ENCODE measurements at places on chromosomes 3 and 15. TPM values are rescaled to one million over a fixed set of nuclear protein-coding genes. Genes with fewer than 3 reads are reported as not detected.

The WDR82 gene
- total RNA-seq: 81.1 TPM

The SPATA12 gene
- not detected for total RNA-seq

GRCh38 chr3:172404237-172404962, 43.9 kb downstream of the GHSR start:
- no peak for ATAC-seq

The PRKAR2A gene
- 44.5 TPM for total RNA-seq

GRCh38 chr3:141811348-141811747, 48.1 kb downstream of the GRK7 start:
- ATAC-seq: no peak

GRCh38 chr15:72491768-72492167, 17.6 kb downstream of the ARIH1 start:
- peak; percentile 94 for ATAC-seq

The MUC4 gene
- 2.4 TPM for total RNA-seq

- peak; percentile 28 for ATAC-seq
These were observed 702 bp upstream of the GPX1 start for GRCh38 chr3:49358884-49359225.

The SMCO1 gene
- total RNA-seq: not detected

DNA sequence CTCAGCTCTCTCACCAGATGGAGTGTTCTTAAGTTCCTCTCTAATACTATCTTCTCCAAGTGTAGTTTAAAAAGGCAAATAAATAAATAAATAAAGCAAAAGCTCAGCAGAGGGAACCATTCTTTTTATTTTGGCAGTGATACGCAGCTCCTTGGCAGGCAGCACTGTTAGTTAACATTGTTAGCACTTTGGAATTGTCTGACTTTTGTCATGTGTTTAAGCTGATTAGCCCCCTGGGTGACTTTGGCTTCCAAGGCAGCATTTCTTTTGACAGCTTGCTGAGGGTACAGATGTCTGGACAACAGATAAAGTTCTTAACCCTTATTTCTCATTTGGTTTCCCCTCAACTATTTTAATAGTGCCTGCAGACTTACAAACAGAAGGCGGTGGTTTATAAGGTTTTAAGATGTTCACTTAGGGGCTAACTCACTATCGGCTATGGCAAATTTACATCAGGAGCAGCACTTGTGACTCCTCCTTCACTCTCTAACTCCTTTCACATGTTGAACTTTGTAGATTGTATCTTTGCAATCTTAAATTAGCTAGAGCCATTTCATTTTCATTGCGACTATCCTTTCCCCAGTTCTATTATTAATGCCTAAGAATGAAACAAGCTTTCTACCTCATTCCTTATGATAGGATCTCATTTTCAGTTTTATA, 213.4 kb downstream of the ZBBX start:
- ATAC-seq: no peak

GRCh38 chr3:116512281-116512680, 67.0 kb upstream of the LSAMP start:
- no peak for ATAC-seq

- ATAC-seq: no peak
These were observed 96.3 kb downstream of the PLXNA1 start for GRCh38 chr3:127079211-127079610.

The DET1 gene
- total RNA-seq: 2.3 TPM

The HCLS1 gene
- total RNA-seq: 255 TPM

- ATAC-seq: no peak
These were observed 10.6 kb upstream of the TM4SF1 start for GRCh38 chr3:149388001-149388440.

The ZDHHC23 gene
- total RNA-seq: 4.1 TPM

GRCh38 chr15:68774120-68774519, 46.6 kb downstream of the ANP32A start:
- ATAC-seq: peak; percentile 11

- ATAC-seq: no peak
These were observed 170.9 kb downstream of the UNC13C start for GRCh38 chr15:54149115-54149531.

- ATAC-seq: no peak
These were observed 13.8 kb upstream of the NMNAT3 start for GRCh38 chr3:139691619-139692018.

DNA sequence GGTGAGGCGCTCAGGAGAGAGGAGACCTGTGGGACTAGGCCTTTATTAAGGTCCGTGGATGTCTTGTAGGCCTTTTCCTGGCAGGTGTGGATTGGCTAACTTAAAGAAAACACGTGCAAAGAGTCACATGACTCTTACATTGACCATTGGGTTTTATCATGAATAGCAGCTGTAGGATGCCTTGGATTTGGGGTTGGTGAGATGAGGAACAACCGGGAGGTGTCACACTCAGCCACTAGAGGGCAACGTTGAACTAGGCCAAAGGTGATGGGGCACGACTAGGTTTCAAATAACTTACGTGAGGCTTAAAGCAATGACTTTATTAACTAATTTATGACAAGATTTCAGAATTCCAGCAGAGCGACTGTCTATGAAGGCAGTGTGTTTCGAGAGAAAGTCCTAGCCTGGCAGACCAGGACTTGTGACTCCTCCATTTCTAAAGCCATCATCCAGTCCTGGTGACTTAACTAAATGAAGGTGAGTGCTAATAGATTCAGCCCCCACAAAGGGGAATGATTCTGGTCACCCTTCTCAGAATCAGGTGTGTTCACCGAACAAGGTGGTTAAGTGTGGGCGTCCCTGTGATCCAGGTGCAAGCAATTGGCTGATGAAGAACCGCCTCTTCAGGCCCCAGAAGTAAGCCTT, 345.6 kb downstream of the MCTP2 start:
- peak; percentile 48 for ATAC-seq

- ATAC-seq: no peak
These were observed 103.7 kb downstream of the RPLP1 start for GRCh38 chr15:69556344-69556743.

- no peak for ATAC-seq
These were observed 12.9 kb downstream of the FBN1 start for GRCh38 chr15:48632651-48633050.

GRCh38 chr3:120855665-120856437, 52.2 kb upstream of the STXBP5L start:
- no peak for ATAC-seq

- peak; percentile 43 for ATAC-seq
These were observed 121.1 kb downstream of the OXSM start for GRCh38 chr3:25910997-25911396.

The VIPR1 gene
- 1.9 TPM for total RNA-seq

- no peak for ATAC-seq
These were observed 322.8 kb downstream of the ZNF621 start for GRCh38 chr3:40847551-40847992.

- ATAC-seq: no peak
These were observed 78.9 kb downstream of the RBPMS2 start for GRCh38 chr15:64696481-64696880.

DNA sequence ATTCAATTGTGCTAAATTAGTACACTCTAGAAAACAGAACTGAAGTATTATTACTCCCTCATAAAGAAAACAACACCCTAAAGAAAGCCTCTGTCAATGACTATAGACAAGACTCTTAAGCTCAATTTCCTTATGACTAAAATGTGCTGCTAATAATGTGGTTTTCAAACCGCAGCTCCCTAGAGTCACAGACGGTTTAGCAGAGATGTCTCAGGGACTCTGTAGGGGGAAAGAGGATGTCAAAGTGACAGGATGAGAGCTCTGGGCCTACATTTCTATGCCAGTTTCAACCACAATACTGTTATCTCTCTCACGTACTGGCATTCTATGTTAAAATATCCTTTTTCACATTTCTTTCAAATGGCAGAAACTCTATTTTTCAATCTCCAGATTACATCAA, 37.6 kb upstream of the WDR49 start:
- peak; percentile 100 for ATAC-seq
